ENCODE measurements at places on chromosomes 4 and X.

GRCh38 chr4:89949782-89950387 is 55.2 kb downstream of the MMRN1 start:
- DNase-seq: no peak

- peak; percentile 6 for DNase-seq
Observed at GRCh38 chrX:69093960-69094871, 71.0 kb downstream of the PJA1 start.

DNA sequence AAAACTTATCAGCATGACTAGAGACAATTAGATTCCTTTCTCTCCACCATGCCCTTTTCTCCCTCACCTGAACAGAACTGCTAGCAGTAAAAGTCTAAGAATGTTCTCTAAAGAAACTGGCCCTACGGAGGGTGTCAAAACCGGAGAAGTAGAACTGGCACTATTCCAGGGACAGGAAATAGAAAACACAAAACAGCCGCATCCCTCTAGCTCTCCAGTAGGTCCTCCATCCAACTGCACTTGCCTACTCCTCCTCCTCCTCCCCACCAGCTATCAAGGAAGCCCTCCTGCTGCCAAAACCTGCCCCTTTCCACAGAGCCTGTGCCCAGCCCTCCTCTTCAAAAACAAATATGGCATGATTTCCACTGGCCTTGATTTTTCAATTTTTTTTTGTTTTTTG is 28.4 kb downstream of the FUNDC1 start:
- no peak for DNase-seq

- DNase-seq: no peak
Observed at GRCh38 chr4:77126809-77127208, 30.2 kb upstream of the CCNG2 start.

DNA sequence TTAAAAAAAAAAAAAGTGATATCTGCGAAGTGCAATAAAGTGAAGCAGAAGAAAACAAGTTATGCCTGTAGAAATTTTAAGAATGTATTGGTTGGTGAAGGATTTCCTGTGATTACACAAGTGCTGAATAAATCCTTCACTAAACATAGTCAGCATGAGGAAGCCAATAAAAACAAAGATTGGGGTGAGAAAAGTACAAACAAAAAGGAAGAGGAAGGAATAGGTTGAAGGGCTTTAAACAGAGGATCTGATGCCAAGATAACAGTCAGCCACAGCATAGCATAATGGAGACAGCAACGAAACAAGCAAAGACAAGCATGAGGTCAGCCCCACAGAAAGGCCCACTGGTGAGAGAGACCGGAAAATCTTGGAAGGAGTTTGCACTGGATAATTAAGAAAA is 372.2 kb downstream of the ADAM29 start:
- DNase-seq: no peak

- DNase-seq: no peak
Observed at GRCh38 chr4:24229978-24230377, 340.1 kb upstream of the PPARGC1A start.

GRCh38 chrX:10618961-10619360 is 1.4 kb downstream of the MID1 start:
- DNase-seq: no peak

- no peak for DNase-seq
Observed at GRCh38 chrX:48475296-48475695, 703 bp upstream of the FTSJ1 start.

- no peak for DNase-seq
Observed at GRCh38 chrX:43500246-43500645, 155.9 kb upstream of the MAOA start.

DNA sequence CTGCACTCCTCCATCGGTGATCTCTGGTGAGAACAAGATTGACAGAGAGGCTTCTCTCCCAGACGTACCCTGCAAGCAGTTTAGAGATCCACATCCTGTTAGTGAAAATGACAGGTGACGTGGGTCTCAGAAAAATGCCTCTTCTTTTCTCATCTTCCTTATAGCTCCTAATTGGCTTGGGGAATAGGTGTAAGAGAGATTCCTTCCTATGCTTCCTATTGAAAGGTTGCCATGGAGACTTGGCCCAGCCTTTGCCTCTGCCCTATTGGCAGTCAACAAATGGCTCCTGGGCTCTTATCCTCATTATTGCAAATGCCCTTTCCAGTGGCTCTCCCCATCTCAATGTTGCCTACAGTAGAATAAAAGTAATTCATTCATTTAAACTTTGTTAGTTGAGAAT is 26.5 kb upstream of the DGKK start:
- DNase-seq: no peak

GRCh38 chrX:9708086-9708485 is 57.6 kb downstream of the GPR143 start:
- no peak for DNase-seq

DNA sequence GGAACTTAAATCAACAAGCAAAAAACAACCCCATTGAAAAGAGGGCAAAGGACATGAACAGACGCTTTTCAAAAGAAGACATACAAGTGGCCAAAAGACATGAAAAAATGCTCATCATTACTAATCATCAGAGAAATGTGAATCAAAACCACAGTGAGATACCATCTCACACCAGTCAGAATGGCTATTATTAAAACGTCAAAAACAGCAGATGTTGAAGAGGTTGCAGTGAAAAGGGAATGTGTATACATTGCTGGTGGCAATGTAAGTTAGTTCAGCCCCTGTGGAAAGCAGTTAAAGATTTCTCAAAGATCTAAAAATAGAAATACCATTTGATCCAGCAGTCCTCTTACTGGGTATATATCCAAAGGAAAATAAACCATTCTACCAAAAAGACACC is 22.6 kb downstream of the RTL9 start:
- no peak for DNase-seq

- DNase-seq: no peak
Observed at GRCh38 chr4:109801099-109801789, 555 bp downstream of the CFI start.

GRCh38 chr4:118889312-118889691 is 648 bp downstream of the SYNPO2 start:
- DNase-seq: no peak

DNA sequence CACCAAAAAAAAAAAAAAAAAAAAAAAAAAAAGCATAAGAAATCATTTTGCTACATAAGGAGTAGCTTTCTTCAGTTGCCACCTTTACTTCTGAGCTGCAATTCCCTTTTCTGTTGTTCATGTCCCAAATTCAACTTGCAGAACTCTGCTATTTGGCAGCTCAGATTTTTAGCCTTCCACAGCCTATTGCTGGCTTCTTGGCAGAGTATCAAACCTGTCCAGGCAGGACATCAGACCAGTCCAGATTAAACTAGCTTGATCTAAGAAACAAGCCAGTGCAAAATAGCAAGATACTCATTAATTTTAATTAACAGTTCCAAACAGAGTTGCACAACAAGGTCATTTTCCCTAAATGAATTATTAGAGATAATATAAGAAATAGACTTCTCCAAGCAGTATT is 123.6 kb upstream of the NR3C2 start:
- DNase-seq: peak; percentile 23

DNA sequence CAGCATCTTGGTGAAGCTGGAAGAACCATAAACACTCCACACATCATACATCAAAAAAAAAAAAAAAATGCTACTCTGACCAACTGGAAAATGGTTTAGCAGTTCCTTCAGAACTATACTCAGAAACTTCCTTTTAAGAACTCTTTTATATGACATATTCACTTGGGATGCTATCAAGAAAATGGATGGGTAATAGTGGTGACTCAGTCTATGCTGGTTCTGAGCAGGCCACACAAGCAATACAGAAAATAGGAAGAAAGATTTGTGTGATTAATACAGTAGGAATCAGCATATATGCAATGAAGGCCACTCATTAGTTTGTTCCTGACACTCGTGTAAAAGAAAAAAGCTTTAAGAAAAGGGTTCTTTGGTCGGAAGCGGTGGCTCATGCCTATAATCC is 123.5 kb upstream of the FAT4 start:
- DNase-seq: no peak

DNA sequence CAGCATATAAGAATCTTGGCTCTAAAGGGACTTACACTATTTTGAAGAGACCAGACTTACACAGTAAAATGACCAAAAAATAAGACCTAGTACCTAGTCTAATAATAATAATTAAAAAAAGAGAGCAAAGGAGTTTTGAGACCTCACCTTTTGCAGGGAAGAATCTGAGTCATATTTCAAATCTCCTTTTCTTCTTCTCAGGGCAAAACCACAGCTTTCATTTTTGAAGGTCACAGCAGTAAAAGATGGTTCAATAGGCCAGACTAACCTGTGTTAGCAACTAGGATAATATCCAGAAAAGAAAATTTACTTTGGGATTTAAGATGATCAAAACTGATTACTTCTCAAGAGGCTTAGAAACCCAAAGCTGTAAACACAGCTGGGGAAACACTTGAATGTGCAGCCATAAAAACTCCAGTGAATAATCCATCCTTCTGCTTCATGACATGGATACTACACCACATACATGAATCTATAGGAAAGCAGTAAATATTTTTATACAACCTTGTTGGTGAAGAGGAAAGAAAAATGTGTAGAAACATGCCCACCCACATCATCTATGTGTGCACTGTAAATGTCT is 25.9 kb upstream of the LNX1 start:
- no peak for DNase-seq

DNA sequence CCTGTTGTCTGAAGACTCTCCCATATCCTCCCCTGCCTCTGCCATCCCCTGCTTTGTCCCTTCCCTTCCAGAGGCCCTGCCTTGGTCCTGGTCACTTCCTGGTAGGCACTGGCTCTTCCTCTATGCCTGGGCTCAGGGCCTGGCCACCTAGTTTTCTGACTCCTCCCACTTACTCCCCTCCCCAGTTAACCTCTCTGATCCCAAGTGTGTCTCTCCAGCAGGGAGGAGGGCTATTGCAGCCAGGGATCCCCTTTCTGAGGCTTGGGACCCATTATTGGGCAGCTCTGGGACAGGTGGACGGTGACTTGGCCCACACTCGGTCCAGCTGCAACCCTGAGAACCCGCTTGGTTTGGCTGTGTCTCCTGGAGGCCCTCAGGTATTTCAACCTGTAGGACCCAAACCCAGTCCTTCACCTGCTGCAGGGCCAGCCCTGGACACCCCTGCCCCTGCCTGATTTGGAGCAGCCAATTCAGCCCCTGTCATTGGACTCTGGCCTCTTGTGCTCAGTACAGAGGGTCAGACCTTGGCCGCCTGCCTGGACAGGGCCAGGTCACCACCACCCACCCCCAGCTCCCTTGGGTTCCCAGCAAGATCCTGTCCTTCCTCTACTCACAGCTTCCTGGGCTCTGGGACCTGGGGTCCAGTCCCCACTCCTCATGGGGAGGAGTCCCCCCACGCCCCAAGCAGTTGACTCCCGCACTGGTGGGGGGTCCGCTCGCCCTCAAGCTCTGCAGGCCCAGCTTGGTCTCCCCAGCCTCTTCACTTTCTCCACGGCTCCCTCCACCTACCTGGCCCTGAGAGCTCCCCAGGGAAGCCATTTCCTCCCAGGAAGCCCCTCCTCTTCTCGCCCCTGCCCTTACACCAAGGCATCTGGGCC is 1.1 kb upstream of the SH3BP2 start:
- no peak for DNase-seq

DNA sequence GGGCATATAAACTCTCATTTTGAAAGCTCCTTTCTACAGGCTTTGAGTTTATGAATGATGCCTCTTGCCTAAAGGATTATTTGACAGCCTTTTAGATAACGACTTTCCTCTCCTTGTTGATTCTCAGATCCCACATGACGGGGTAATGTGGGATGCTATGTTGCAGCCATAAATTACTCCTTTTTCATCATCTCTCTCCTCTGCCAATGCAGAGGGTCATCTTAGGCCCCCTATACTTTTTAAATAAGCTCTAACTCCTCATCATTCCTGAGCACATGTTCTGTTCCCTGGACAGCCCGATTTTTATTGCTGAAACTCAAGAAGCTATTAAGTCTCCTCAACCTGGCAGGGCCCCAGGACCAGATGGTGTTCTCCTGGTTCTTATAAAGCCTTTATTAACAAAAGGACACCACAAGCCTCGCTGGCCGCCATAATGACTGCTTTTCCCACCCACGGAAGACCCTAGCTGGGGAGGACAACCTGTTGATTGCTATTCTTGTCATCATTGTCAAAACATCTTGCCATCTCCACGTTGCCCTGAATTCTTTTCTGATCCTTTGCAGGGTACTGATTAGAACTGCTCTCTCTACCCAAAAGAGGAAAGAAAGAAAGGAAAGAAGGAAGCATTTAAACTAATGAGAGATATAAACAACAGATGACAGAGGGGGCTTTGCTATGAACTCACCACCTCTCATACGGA is 150.7 kb downstream of the DHX15 start:
- no peak for DNase-seq

- peak; percentile 5 for DNase-seq
Observed at GRCh38 chrX:38799995-38800580, 1.2 kb upstream of the MID1IP1 start.

- no peak for DNase-seq
Observed at GRCh38 chr4:125849869-125850268, 535.1 kb downstream of the FAT4 start.

DNA sequence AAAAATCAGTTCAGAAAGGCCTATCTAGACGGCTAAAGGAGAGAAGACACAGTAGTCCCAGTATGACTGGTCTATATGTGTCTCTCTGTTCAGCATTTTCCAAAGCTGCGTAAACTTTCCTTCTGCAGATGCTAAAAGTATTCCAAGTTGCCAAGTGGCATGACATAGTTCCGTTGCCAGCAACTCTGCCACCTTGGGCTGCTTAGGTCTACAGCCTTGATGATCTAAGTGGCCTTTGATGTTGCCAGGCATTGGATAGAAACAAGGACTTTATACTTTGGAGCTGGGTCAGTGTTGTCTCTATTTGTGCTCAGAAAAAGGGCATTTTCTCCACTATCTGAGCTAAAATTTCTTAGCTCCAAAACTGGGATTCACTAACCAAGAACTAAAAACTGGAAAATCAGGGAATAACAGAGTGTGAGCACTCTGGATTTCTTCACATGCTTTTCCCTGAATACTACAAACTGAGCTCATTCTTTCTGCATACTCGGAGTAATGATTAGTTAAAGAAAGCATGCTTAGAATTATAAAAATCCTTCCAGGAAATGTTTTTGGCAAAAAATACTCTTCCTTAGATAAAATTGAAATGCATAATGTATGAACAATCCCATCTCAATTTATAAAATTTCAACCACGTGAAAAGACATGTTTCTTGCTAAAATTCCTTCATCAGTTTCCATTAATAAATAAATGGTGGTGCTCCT is 191.4 kb downstream of the ADAMTS3 start:
- DNase-seq: no peak

DNA sequence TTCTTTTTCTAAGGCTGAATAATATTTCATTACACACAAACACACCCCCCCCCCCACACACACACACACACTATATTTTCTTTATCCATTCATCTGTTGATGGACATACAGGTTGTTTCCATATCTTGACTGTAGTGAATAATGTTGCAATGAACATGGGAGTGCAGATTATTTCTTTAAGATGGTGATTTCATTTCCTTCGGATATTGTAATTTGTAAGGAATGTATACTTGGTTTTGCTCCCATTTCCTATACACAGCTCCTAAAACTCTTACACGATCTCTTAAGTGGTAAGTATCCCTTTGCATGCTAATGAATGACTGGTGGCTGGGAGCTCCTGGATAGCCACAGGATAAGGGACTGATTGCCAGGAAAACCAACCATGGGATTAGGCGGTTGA is 14.7 kb upstream of the RBMXL3 start:
- DNase-seq: no peak

- no peak for DNase-seq
Observed at GRCh38 chr4:97952763-97953162, 190.5 kb downstream of the STPG2 start.
